Articular chondrocyte of knee joint (primary cell): ENCODE measurements at places on chromosomes 3 and 15. TPM values are rescaled to one million over a fixed set of nuclear protein-coding genes. Genes with fewer than 3 reads are reported as not detected.

Gene GOLGA6A
- 0.11 and 0.13 TPM in 2 replicates for total RNA-seq

Gene KY
- total RNA-seq: 4.8 and 6.4 TPM in 2 replicates

Gene PLA1A
- total RNA-seq: 0.32 TPM in 1 of 2 replicates, not detected in the other

Gene ACP3
- not detected in 2 replicates for total RNA-seq

Gene FAM240A
- total RNA-seq: 0.65 and 3.0 TPM in 2 replicates

Gene NFKBIZ
- total RNA-seq: 46.9 and 127 TPM in 2 replicates

Gene TERC
- total RNA-seq: 119 and 220 TPM in 2 replicates

Gene CCR8
- total RNA-seq: not detected in 2 replicates

Gene UTS2B
- total RNA-seq: 0.52 and 1.3 TPM in 2 replicates

Gene ROPN1
- total RNA-seq: 0.22 TPM in 1 of 2 replicates, not detected in the other

Gene PLS1
- 0.26 and 0.97 TPM in 2 replicates for total RNA-seq

Gene DLEC1
- 0.26 and 0.54 TPM in 2 replicates for total RNA-seq

Gene BCL2A1
- 0.43 and 1.7 TPM in 2 replicates for total RNA-seq

Gene ADIPOQ
- under 0.01 TPM in 1 of 2 replicates, not detected in the other for total RNA-seq

Gene GABRR3
- not detected in 2 replicates for total RNA-seq

Gene SPSB4
- 0.43 and 1.4 TPM in 2 replicates for total RNA-seq

Gene MYRIP
- 1.9 and 2.5 TPM in 2 replicates for total RNA-seq

Gene STAC
- total RNA-seq: 0.13 and 0.65 TPM in 2 replicates

Gene SCAMP5
- total RNA-seq: 0.97 and 6.3 TPM in 2 replicates

Gene IL17RB
- total RNA-seq: 2.1 and 3.6 TPM in 2 replicates

Gene CFAP20DC
- 4.2 and 6.2 TPM in 2 replicates for total RNA-seq

Gene KCNH8
- not detected in 2 replicates for total RNA-seq

Gene SNTN
- not detected in 2 replicates for total RNA-seq

Gene SLC28A2
- not detected in 2 replicates for total RNA-seq

Gene FBXL22
- total RNA-seq: 0.22 TPM in 1 of 2 replicates, not detected in the other

Gene ACOX2
- 3.2 and 14.2 TPM in 2 replicates for total RNA-seq

Gene HRG
- total RNA-seq: not detected in 2 replicates

Gene NAALADL2
- 33.3 and 33.4 TPM in 2 replicates for total RNA-seq

Gene PLSCR2
- total RNA-seq: 0.54 TPM in 1 of 2 replicates, not detected in the other

Gene NBEAL2
- total RNA-seq: 2.7 and 3.7 TPM in 2 replicates

Gene EPHB3
- 8.5 and 10.1 TPM in 2 replicates for total RNA-seq
